ENCODE measurements at places on chromosomes 6 and 20. TPM values are rescaled to one million over a fixed set of nuclear protein-coding genes. Genes with fewer than 3 reads are reported as not detected.

DNA sequence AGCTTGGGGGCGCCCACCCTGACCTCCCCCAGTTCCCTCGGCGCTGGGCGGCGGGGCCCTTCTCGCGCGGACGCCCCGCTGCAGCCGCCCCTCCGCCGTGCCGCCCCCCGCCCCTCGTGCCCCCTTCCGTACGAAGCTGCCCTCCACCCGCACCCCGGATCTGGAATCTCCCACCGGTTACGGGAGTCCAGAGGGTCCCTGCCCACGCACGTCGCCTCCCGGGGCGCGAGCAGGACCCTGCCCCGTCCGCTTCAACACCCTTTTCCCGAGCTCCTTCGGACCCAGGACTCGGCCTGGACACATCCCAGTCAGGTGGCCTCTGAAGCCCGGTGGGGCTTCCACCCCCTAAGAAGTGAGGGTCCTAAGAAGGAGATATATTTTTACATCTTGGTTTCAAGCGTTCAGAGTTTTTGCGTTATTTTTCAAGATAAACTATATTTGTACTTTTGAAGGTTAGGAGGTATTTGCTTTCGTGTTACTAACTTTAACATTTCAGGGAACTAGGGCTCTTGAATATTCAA, 506 bp downstream of the ARFGAP1 start:
- no peak for DNase-seq

- no peak for DNase-seq
These were observed 9.6 kb upstream of the DEFB121 start for GRCh38 chr20:31415653-31416052.

- DNase-seq: no peak
These were observed 14.3 kb upstream of the ZC3H12D start for GRCh38 chr6:149499066-149499465.

GRCh38 chr6:89977808-89978748, 83.8 kb downstream of the GJA10 start:
- no peak for DNase-seq

DNA sequence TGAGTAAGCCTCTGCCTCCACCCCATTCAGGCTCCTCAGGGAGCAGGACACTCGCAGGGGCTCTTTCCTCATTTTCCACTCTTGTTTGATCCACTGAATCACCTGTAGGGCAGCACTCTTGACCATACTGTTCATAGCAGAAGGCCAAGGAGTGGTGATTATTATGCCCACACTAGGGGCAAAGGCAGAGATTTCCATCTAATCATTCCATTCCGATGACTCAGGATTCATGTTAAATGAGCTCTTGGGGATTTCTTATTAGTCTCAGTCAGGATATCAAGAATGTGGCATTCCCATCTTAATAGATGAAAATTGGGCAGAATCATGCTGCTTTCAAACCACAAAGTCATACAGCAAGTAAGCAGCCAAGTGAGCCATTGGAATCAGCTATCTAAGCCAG, 101.9 kb upstream of the MOCS1 start:
- DNase-seq: no peak

GRCh38 chr6:24100024-24100769, 25.8 kb upstream of the NRSN1 start:
- DNase-seq: no peak

DNA sequence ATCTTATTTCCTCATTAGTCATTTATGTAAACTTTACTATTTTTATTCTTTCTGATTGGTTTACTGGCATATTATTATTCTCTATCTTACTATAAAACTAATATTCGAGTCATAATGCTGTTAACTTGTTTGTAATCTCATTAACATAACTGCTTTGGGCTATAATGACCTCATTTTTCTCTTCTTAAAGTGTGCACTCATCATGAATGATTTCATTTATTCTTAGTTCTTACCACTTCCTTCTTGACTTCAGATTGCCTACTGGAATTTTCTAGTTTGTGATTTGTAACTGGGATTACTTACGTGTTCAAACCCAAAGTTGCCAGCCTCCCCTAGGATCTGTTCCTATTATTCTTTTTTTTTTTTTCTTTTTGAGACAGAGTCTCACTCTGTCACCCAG, 91.8 kb upstream of the TNFAIP3 start:
- DNase-seq: no peak

- DNase-seq: no peak
These were observed 12.1 kb downstream of the NCR2 start for GRCh38 chr6:41347378-41348050.

Gene GABRR1
- total RNA-seq: not detected

Gene LAMA2
- 0.15 TPM for total RNA-seq

Gene IL22RA2
- total RNA-seq: not detected

Gene ZNF311
- total RNA-seq: 0.99 TPM

Gene MYT1
- not detected for total RNA-seq

Gene LRFN2
- not detected for total RNA-seq

Gene CLPSL2
- not detected for total RNA-seq
